ENCODE measurements at places on chromosomes 7 and 10.

DNA sequence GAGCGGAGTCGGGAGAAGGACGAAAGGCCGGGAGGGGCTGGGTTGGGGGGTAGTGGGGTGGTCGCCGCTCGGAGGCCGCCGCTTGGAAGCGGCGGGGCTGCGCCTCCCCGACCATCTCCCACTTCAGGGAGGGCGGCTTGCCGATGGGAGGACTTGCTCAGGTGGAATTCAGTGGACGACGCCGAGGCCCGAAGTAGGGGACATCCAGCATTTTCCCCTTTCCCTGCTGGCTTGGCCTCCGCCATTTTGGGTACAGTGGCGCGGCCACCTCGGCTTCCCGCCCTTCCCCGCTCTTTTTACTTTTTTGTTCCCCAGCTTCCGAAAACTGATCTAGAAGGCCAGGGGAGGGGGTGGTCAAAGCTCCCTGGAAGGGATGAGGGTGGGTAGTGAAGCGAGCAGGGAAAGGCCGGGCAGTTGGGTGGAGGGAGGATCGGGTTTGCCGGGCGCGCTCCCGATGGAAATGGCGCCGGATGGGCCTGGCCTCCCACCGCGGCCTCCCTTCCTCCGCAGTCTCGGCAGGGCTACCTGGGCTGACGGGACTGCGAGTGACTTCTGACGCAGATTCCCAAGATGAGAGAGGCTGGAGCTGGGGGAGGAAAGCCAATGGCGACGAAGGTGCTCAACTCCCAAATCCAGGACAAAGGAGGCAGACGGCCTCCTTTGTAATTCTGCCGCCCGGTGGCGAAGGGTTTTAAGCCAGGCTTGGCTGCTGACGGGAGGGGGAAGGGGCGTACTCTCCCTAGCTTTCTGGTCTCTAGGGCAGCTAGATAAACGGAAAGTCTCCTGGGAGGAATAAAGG lies at the start of gene PBLD:
TSS of gene PBLD (minus strand) at position 670 of the 799 bp plus-strand sequence. CDS start 26,084 bp downstream, outside the sequence.
- DNase-seq: peak; percentile 71

DNA sequence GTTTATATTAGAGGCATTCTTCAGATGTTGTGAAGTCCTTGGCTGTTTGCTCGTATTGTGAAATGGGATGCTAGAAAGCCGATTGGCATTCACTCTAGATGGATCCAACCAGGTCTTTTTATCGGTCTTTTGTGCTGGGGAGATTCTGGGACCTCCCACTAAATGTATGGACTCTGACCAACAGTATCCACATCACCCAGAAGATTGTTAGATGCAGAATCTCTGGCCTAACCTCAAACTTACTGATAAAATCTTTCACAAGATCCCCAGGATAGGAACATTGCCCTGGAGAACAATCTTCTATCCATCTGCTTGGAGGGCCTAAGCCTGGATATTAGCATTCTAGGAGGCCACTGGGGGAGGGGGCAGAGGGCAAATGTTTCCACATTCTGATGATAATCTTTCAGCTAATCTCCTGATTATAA lies 160.9 kb downstream of the PLXDC2 start:
- no peak for DNase-seq

- no peak for DNase-seq
These were observed 16.3 kb upstream of the GLI3 start for GRCh38 chr7:42253316-42253715.

GRCh38 chr7:80641548-80641947 lies 3.1 kb downstream of the CD36 start:
- no peak for DNase-seq

GRCh38 chr7:930975-931758 lies 23.3 kb downstream of the ADAP1 start:
- no peak for DNase-seq

DNA sequence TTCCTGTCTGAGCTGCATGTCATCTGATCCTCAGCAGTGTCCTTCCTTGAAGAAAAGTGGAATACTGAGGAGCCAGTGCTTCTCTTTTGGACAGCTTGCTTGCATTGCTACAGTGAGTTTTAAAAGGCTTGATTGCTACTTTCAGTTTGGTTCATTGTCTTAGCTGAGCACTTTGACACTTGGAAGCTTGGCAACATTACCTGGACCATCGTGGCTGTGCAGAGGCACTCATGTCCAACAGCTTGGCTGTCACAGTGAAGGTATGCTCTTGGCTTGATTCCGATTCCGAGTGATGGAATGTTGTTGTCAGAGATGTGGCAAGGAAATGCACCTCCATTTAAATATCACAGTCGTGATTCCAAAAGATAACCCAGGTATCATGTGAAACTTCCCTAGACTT lies 102.4 kb downstream of the FAS start:
- DNase-seq: no peak

GRCh38 chr7:73779517-73779916 lies 9.4 kb upstream of the CLDN3 start:
- DNase-seq: no peak

DNA sequence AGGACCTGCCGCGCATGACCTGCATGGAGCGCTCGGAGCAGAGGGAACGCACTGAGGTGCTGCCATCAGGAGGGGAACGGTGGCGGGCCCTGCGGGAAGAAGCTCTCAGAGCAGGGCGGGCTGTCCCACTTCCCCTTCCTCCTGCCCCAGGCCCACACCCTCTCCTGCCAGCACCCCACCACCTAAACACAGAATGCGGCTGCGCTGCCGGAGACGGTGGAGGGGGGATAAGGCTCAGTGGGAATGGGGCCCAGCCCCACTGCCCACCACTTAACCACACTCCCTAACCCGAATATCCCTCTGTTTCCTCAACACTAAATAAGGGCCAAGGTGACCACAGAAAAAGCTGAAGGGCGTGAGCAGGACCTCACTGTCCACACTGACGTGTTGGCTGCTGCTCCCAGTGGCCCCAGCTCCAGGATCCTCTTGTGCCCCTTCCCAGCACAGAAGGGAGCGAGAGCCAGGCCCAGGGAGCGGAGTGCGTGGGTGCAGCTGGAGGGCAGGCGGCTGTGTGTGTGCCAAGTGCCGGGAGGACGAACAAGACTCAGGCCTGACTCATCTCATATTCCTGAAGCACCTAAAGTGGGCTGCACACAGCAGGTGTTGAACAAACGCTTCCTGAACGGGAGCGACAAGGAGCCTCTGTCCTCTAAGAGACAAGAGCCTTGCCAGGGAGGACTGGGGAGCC lies 116.8 kb downstream of the MAD1L1 start:
- no peak for DNase-seq

- no peak for DNase-seq
These were observed 30.0 kb upstream of the MSRB2 start for GRCh38 chr10:23065181-23065948.

DNA sequence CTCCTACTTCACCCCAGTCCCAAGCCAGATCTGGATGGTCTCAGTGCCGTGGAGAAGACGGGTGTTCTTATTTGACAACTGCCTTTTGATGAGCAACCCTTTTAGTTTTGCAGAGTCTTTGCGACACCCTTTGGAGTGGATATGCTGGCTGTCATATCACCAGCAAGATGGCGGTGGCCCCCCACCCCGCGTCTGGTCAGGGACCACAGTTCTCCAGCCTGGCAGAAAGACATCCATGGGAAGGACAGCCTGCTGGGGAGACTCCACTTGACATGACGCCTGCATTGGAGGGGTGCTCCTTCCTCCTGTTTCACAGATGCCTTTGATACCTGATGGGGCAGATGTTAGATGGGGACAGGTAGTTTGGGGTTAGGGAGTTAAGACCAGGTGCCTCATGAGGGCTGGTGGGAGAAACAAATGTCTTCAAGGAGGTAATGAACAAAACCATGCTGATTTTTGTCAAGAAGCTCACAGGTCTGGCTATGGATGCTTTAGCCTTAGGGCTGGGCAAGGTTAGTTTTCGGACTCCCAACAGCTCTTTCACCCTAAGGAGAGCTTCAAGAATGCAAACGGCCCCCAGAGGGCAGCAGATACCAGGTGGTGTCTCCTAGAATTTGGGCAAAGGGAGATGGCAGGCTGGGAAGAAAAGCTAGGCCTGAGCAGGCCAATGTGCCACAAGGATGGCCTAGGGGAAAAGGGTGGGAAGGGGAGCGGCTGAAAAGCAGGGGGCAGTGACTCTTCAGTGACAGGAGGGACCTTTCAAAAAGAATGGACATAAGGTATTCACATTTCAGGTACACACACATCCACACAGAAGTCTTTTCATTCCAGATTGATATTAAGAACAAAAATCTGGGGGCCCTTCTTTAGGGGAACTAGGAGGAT lies 95.2 kb downstream of the CLEC2L start:
- DNase-seq: peak; percentile 40

GRCh38 chr10:69729326-69730048 lies 72.2 kb upstream of the COL13A1 start:
- no peak for DNase-seq

DNA sequence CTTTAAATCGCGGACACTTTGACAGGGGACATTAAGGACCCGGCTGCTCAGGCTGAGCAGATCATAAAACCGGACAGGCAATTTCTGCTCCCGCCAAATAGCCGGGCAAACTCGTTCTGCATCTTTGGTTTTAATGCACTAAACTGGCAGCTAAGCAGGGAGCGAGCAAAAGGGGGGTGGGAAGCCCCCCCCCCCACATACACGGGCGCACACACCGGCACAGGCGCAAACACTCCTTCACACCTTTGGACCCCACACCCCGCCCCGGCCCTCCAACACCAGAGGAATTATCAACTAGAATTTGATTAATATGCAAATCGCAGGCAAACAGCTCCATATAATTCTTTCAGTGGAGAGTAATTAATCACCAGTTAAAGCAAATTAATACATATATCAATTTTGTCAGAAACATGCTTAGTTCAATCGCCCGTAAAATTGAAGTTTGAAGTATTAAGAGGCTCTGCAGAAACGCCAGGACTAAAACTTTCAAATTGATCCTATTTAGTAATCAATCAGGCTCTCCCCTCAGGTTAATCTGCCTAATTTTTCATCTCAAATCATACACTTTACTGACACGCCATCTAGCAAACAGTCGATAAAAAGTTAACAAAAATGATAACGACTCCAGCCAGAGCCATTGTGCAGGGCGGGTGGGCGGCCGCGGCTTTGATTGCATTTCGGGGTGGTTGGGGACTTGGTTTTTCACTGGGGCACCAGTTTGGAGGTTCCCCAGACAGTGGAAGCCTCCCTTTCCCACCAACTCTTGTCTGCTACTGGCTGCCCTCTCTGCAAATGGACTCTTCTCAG lies 9.9 kb downstream of the LBX1 start:
- DNase-seq: no peak

DNA sequence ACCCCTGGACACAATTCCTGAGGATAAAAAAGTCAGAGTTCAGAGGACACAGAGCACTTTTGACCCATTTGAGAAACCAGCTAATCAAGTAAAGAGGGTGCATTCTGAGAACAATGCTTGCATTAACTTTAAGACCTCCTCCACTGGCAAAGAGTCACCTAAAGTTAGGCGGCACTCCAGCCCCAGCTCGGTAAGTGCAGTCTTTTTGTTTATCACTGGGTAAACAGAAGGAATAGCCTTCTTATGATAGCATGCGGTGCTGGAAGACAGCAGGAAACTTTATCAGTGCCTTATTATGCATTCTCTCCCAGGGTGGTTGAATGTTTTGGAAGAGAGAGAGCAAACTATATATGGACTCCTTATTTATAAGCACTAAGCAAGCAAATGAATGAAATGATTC lies 130.5 kb downstream of the CDK14 start:
- no peak for DNase-seq

- peak; percentile 83 for DNase-seq
These were observed 28.6 kb downstream of the SMKR1 start for GRCh38 chr7:129530795-129531391.

DNA sequence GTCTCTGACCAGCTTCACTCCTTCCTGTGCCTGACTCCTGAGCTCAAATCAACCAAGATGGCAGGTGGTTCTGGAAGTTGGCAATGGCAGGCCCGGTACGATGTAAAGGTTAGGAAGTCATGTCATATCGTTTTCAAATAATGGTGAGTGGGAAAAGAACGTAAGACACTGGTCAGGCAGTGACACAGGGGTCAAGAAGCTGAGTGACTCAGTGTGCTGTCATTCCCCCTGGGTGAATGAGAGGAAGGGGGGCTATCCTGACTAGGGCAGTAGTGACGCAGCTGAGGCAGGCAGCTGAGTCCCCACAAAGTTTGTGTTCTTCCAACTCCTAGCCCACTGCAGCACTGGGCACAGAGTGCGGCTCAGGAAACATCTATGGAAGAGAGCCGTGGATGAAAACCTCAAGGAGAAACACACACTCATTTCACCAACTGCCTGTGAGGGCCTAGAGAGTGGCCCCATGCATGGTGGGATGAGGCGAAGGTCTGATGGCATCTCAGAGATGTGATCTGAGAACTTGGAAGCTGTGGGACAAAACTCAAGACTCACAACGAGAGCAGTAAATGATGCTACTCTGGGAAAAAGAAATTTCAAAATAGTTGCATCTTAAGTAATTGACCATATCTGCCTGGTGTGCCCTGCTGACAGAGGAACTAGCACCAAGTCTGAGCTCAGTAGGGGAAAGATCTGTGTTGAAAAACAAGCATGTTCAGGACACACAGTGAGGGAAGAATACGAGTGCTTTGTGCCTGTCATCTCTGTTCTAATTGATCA lies 23.2 kb downstream of the CREB3L2 start:
- no peak for DNase-seq

DNA sequence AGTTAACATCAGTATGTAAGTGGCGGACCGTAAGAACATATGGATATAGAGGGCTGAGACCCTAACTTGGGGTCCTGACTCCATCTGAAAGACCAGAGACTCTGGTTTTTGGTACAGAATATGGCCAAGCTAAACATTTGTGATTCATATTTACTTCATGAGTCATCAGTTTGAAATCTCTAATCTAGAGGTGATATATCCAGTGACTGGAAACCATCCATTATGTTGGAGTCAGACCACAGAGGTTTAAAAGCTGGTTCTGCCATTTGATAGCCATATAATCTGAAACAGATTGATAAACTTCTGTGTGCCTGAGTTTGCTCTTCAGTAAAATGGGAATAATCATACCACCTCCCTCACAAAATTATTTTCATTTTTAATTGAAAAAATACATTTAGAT lies 505.3 kb downstream of the SORCS3 start:
- DNase-seq: no peak

DNA sequence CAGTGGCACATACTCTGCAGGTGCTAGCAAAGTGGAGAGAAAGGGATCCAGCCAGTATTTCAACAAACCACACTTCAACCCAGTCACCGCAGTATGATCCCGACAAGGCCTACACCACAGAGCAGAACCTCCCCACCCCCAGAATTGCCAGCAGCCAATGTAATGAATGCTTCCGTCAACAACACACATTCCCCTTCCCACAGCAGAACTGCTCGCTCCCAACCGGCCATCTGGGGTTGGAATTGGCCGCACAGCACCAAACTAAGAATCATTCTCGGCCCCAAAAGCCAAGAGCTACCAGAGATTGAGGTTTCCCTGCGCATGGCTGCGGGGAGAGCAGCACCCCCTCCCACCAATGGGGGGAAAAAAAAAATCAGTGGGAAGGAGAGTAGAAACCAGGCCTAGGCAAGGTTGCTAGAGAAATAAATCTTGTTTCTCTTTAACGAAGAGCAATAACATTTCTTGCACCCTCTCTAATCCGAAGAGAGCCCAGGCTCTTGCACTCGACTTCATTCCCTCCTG lies 1.1 kb downstream of the WASL start:
- peak; percentile 47 for DNase-seq
